ENCODE measurements at places on chromosomes 13 and 19.

GRCh38 chr19:31119951-31120690, 229.1 kb downstream of the TSHZ3 start:
- DNase-seq: no peak

DNA sequence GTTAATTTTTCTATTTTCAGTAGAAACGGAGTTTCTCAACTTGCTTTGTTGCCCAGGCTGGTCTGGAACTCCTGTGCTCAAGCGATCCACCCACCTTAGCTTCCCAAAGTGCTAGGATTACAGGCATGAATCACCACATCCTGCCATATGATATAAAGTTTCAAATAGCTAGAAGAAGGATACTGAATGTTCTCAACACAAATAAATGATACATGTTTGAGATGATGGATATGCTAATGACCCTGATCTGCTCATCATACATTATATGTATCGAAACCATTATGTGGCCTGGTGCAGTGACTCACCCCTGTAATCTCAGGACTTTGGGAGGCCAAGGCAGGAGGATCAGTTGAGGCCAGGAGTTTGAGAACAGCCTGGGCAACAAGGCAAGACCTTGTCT, 11.5 kb downstream of the CIB3 start:
- DNase-seq: no peak

DNA sequence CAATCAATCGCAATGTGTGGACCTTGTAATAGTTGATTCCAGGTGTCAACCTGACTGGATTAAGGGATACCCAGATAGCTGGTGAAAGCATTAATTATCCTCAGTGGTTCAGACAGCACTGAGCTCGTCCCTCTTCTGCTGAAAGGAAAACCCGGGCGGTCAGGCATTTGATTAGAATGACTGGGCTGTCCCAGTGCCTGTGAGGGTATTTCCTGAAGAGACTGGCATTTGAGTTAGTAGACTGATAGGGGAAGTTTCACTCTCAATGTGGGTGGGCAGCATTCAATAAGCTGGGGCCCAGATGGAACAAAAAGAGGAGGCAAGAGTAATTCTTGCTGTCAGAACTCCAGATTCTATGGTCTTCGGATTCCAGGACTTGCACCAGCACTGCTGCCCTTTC, 31.9 kb downstream of the KPNA3 start:
- no peak for DNase-seq

- DNase-seq: no peak
Observed at GRCh38 chr19:2010135-2010668, 5.3 kb downstream of the BTBD2 start.

DNA sequence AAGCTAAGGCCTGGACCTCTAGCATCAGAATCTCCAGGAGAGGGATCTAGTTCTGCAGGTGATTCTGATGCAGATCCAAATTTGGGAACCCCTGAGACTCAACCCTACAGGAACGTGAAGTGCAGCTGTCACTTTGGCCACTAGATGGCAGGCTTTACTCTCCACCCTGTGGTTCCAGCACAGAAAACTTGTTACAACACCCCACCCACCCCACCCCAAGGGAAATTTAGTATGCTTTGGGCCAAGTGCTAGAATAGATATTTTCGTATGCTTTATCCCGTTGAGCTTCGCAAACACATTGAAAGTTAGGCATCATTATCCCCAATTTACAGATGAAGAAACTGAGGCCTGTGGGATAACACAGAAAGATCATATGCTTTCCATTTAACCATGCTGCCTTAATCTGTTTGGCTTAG, 232.0 kb downstream of the B3GLCT start:
- peak; percentile 18 for DNase-seq

- DNase-seq: peak; percentile 77
Observed at GRCh38 chr19:19488875-19489690, 26.3 kb downstream of the TSSK6 start.

GRCh38 chr13:26749905-26750304, 10.7 kb downstream of the GPR12 start:
- DNase-seq: no peak

GRCh38 chr13:52010890-52011631, at the start of gene ATP7B:
Gene ATP7B (minus strand): TSS chr13:52011450. CDS start chr13:52011337, 113 bp downstream.
- DNase-seq: no peak

GRCh38 chr19:30011051-30011578, 69.1 kb downstream of the URI1 start:
- no peak for DNase-seq

- DNase-seq: no peak
Observed at GRCh38 chr13:111284565-111284964, 35.9 kb upstream of the TEX29 start.

- no peak for DNase-seq
Observed at GRCh38 chr13:106986687-106987426, 418.9 kb upstream of the ARGLU1 start.

- no peak for DNase-seq
Observed at GRCh38 chr19:2115911-2116426, 19.3 kb downstream of the IZUMO4 start.

DNA sequence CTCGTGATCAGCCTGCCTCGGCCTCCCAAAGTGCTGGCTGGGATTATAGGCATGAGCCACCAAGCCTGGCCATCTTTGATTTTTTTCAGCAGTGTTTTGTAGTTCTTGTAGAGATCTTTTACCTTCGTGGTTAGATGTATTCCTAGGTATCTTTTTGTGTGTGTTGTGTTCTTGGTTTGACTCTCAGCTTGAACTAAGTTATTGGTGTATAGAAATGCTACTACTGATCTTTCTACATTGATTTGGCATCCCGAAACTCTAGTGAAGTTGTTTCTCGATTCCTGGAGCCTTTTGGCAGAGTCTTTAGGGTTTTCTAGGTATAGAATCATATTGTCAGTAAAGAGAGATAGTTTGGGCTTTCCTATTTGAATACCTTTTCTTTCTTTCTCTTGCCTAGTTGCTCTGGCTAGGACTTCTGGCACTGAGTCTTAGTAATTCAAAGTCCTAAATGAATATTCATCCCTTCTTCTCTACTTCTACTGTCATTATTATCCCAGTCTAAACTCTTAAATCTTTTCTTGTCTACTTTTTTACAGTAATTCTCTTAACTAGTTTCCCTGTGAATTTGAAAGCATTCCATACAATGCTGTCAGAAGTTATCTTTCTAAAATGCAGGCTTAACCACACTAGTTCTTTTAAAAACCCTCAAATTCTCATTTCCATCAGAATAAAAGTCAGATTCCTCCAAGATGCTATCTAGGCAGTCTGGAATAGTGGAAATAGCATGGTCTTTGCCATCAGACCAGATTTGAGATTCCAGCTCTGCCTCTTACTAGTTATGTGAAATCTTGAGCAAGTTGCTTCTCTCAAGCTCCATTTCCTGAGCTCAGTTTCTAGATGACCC, 7.0 kb downstream of the GPR18 start:
- no peak for DNase-seq

DNA sequence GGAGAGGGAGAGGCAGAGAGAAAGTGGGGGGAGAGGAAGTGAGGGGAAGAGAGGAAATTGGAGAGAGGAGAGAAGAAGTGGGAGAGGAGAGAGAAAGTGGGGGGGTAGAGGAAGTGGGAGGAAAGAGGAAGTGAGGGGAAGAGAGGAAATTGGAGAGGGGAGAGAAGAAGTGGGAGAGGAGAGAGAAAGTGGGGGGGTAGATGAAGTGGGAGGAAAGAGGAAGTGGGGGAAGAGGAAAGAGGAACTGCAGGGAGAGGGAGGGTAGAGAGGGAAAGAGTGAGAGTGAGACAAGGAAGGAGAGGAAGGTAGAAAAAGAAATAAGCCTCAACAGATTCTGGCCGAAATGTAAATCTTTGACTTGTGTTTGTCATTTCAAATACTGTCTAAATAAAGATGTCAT, 146.6 kb downstream of the KLF12 start:
- no peak for DNase-seq

DNA sequence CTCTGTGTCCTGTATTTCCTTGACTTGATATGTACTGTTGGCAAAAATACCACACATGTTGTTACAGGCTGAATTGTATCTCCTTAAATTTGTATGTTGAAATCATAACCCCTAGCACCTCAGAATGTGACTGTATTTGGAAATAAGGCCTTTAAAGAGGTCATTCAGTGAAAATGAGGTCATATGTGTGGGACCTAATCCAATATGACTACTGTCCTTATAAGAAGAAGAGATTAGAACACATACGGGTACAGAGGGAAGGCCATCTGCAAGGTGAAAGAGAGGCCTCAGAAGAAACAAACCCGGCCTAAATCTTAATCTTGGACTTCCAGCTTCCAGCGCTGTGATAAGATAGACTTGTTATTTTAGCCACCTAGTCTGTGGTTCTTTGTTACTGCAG, 202.5 kb downstream of the NUFIP1 start:
- DNase-seq: no peak

GRCh38 chr13:94696171-94696570, 16.2 kb downstream of the SOX21 start:
- no peak for DNase-seq

DNA sequence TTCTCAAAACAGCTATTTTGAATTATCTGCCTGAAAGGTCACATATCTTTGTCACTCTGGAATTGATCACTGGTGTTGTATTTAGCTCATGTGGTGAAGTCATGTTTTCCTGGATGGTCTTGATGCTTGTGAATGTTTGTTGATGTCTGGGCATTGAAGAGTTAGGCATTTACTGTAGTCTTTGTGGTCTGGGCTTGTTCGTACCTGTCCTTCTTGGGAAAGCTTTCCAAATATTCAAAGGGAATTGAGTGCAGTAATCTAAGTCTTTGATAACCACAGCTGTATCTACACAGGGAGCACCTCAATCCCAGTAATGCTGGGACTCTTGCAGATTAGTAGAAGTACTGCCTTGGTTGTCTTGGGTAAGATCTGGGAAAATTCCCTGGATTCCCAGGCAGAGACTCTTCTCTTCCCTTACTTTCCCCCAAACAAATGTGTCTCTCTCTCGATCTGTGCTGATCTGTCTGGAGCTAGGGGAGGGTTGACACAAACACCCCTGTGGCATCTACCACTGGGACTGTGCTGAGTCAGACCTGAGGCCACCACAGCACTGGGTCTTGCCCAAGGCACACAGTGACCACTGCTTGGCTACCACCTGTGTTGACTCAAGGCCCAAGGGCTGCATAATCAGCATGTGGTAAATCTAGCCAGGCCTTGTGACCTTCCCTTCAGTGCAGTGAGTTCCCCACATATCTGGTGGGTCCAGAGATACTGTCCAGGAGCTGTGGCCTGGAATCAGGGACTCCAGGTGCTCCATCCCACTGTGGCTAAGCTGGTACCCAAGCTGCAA, 5.5 kb upstream of the CYP4F3 start:
- DNase-seq: no peak

DNA sequence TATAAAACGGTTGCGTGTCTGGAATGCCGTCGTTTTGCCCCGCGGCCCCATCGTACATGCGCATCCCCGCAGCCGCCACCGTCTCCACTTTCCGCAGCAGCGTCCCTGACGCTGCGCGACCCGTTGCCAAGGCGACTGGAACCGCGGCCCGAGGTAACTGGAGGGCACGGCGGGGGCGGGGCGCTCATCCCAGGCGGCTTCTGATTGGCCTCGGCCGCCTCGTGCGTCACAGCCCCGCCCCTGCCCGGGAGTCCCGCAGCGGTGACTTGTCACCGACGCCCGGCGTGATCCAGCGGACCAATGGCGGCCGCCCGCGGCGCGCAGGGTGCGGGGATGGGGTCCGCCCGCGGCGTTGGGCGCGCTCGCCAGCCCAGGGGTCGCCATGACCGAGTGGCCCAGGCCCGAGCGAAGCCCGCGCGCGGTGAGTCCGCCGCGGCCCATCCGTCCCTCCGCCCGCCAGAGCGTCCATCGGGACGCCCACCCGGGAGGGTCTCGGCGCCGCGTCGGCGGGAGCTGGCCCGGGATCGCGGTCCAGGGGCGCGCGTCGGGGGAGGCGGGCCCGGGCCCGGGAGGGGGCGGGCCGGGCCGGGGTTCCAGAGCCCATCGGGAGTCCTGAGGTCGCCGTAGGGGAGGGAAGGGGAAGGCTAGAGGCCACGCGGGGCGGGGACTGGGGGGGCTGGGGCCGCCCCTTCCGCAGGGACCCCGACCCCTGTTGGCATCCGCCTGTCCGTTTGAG, at the start of gene ZSCAN1:
Gene ZSCAN1 (plus strand): TSS at position 285 of the 736 bp plus-strand sequence. CDS start 3,812 bp downstream, outside the sequence.
- DNase-seq: no peak

DNA sequence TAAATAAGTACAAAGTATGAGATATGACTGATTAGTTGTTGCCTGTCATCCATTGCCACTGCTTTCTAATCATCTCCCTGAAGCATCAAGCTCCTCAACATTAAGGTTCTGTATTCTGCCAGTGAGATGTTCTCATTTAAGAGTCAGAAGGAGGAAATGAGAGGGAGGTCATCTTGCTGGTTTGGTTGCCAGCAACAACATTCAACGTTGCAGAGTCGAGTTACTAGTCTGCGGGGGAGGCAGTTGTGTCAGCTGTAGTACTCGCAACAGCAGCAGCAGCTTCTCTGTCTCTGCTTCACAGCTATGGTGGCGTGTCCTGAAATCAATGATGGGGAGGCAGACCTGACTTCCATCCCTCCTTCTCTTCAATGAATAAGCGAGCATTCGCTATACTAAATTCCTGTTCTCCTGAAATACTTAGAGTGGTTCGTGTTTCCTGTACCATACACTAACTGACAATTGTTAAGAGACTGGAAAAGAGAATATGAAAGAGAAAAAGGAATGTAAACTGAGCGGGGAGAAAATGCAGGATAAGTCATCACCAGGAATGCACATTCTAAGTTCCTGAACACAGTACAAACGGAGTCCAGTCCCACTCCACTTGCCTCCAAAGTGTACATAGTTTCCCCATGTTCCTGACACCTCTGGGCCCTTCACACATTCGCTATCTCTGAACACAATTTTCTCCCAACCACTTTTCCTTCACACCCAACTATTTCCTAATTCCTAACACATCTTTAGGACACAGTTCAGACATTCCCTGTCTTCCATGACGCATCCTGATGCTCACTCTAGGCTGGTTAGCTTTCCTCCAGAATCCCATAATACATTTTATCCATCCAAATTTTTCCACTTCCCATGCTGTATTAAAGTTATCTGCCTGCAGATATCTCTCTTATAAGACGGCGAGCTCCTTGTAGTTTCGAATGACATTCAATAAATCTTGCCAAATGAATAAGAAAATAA, 263.0 kb downstream of the KLF12 start:
- DNase-seq: no peak

DNA sequence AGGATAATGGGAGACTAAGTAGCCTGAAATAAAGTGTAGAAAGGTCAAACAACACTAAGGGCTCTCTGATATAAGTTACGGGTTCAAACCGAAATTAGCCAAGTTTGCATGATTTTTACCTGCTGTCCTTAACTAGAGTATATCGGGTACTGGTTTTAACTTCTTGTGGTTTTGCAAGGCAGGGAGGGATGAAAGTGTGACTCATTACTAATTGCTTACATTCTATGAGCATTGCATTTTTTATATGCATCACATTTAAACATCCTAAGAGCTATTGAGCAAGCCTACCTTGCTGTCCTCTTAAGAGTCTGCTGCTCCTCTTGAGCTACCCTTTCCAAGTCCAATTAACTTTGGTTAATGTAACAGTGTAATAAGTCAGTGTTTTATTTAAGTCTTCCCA, 415.4 kb downstream of the SLITRK5 start:
- no peak for DNase-seq

DNA sequence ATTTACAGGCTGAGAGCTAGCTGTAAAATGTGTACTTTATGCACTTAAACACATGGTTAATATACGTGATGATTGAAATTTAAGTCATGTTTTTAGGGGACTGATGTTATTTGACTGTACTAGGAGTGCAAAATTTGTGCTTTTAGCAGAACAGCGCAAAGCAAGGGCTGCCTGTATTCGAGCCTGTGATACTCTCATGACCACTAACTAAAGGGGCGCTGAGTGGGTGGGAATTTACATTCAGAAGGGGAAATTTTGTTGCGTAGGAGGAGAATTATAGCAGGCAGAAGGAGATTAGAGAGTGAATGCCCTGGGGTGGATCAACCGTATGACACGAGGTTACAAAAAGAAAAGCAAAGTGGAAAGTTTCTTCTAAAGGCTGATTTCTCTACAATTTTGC, 271.8 kb upstream of the HTR2A start:
- DNase-seq: no peak

Data from activated CD4-positive, alpha-beta T cell treated with anti-CD3 and anti-CD28 coated beads, Interleukin-2, amount 50 U/mL, for 4 hours (primary cell).